GM12892 (cell line): ENCODE measurements at places on chromosomes 16 and 17.

GRCh38 chr17:73302189-73302588 lies 9.6 kb downstream of the CDC42EP4 start:
- no peak for DNase-seq

DNA sequence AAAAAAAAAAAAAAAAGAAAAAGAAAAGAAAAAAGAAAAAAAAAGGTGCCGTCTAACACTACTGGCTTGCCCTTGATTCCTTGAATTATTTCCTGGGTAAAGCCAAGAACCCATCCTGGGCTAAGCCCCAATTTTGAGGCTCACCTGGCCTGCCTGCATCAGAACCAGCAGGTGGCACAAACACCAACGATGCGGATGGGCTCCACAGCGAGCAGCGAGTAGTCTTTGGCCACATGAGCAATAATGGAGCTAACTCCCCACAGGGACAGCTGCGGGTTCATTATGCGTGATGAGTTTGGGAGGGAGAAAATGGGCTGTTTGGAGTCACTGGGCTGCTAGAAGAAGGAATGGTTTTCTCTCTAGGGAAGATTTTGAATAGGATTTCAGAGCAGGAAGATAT lies 91.1 kb downstream of the ASIC2 start:
- DNase-seq = no peak

DNA sequence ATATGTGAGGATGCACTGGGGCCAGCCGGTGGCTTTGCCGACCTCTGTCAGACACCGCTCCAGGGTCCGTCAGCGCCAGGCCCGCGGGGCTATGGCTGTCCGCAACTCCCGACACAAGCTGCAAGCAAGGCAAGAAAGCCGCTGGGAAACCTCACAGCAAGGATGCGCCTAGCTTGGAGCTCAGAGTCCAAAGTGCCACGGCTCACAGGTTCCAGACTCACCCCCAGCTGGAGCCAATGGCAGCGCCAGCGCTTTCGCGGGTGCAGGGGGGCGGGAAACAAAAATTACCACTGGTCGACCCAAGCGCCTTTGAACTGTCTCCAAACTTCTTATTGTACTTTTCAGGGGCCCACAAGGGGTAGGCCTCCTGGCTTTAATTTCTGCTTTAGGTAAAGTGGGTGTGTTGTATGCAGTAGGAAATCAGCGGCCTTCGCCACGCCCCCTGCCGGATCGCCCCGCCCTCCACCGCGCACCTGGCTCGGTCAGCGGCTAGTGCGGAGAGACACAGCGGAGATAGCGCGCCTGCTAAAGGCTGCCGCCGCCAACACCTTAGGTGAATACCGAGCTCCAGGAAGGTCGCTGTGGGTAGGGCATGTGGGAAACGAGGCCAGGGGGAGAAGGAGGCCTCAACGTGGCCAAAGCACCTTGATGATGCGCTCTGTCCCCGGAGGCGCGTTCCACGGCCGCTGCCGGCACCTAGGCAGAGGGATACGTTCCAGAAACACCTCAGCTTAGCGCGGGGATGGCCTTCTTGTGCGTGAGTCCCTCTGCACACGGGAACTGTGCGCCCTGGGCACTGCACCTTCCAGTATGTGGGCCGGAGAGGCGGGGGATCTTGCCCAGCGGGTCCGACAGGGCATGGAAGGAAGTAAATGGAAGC lies 61.0 kb upstream of the RBL2 start:
- DNase-seq = no peak

DNA sequence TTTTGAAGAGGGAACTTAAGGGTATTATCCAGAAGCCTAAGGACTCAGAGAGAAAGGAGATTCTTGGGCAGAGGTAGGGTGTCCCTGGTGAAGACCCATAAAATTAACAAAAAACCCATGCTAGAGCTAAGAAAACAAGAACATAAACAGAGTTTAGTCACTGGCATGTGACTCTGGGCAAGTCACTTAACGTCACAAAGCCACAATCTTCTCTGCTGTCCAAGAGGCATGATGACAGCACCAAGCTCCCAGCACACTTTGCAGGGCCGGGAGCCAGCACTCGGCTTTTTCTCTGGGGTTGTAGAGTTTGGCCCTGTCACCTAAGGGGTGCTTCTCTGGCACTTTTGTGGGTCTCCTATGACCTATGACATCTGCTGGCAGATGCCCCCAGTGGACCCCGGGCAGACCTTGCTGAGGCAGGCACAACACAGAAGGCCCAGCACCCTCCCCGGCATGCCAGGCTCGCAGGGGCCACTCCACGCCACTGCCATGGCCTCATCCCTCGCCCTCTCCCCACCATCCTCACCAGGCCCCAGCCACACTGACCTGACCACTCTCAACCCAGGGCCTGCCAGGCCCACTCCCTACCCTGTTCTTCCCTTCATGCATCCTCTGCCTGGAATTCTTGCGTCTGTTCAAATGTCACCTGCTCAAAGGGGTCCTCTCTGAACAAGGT lies 69.8 kb downstream of the DYNLRB2 start:
- no peak for DNase-seq

DNA sequence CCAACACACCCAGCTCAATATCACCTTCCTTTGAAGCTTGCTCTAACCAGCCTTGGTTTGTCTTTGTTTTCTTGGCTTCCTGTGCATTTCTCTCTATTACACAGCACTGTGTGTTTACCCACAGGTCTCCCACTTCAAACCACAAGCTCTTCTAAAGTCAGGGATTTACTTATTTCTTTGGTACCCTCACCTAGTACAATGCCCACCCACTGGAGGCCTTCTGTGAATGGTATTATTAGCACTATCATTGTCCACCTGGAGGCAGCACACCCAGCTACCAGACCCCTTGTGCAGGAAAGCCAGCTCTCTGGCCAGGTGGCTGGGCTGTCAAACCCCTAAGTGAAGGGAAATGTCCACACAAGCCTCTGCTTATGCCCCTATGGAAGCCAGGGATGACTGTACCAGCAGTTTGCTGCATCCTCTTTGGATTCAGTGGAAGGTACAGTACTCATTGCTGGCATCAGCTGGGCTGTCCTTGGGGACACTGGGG lies 9.4 kb upstream of the TOP2A start:
- no peak for DNase-seq

GRCh38 chr16:85350146-85350728 lies 238.0 kb upstream of the CIBAR2 start:
- DNase-seq = no peak

DNA sequence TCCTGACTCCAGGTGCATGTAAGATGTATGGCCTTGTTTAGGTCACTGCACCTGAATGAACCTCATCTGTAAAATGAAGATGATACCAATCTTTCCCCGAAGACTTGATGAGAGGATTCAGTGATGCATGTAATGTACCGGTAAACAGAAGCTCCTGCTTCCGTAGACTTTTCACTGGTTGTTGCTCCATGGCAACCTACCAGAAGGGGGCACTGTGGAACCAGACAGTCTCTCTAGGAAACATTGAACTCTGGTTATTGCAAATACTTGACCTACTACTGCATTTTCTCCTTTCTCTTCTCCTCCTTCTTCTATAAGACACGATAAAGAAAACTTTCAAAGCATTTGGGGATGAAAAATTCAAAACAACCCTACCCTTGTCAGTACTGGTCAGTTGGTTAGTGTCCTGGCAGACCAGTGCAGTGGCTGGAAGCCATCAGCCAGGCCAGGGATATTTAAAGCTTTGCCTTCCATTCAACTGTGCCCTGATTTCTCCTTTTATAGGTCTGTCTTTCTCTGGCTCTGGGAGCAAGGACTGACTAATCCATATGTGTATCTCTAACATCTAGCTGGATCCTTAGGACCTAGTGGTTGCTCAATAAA lies 667.4 kb upstream of the SALL1 start:
- DNase-seq = no peak

DNA sequence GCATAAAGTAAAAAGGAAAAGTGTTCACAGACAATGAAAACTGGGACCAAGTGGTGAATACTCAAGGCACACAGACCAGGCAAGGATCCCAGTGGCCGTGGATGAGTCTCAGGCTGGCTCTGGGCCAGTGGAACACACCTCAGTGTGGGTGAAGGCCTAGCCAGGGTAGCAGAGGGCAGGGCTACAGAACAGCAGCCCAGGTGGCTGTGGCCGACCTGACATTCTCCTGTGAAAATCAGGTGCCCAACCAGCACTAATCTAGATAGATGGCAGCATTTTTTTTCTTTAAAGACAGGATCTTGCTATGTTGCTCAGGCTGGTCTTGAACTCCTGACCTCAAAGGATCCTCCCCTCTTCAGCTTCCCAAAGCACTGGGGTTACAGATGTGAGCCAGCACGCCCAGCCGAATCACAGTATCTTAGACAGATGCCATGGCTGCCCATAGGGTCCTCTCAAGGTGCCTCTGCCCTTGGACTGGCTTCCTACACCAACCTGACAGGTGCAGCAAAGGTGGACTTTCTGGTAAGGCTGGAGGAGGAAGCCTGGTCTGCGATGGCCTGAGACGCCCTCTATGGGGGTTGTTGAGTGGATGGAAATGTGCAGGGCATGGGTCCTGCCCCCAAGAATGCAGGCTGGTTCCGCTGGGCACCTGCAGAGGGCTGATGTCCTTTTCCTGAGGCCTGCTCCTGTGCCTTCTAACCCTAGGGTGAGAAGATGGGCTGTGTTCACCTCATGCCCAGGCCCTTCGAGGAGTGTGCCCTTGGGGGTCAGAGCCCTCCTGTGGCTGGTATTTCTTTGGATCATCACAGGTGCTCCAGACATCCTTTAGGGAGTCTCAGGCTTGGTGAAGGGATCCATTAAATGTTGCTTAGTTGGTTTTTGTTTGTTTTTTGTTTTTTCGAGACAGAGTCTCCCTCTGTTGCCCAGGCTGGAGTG lies 3.8 kb upstream of the P4HB start:
- DNase-seq = no peak

DNA sequence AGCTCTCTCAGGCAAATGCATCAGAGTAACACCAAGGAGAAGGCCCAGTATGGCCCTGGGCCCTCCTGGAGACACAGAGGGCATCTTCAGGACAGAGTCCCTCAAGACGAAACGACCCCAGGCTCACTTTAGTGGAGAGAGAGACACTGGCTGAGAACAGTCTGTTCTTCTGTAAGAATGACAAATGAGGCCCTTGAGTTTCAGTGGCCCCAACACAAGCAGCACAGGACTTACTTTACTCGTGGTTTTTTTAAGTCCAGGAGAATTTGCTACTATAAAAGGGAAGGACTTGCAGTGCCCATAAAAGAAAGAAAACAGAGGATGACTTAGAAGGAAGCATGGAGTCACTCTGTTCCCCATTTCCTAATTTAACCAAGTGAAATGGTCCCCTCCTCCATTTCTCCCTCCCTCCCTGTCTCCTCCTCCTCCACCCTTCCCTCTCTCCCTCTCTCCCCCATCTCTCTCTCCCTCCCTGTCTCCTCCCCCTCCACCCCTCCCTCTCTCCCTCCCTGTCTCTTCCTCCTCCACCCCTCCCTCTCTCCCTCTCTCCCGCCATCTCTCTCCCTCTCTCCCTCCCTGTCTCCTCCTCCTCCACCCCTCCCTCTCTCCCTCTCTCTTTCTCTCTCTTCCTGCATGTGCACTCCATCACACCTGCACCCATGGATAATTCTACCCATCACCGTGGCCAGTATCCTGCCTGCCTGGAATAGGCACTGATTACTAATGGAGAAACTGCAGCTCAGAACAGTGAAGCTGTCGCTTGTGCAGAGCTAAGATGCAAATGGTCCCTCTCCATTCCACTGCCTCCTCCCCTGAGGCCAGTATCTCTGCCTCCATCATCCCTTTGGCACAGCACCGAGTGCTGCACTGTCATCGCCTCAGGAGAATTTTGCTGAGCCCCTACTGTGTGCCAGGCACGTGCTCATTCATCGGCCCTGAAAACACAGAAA lies 47.3 kb upstream of the RBFOX3 start:
- no peak for DNase-seq

GRCh38 chr16:27286451-27286850 lies 17.9 kb upstream of the NSMCE1 start:
- no peak for DNase-seq

DNA sequence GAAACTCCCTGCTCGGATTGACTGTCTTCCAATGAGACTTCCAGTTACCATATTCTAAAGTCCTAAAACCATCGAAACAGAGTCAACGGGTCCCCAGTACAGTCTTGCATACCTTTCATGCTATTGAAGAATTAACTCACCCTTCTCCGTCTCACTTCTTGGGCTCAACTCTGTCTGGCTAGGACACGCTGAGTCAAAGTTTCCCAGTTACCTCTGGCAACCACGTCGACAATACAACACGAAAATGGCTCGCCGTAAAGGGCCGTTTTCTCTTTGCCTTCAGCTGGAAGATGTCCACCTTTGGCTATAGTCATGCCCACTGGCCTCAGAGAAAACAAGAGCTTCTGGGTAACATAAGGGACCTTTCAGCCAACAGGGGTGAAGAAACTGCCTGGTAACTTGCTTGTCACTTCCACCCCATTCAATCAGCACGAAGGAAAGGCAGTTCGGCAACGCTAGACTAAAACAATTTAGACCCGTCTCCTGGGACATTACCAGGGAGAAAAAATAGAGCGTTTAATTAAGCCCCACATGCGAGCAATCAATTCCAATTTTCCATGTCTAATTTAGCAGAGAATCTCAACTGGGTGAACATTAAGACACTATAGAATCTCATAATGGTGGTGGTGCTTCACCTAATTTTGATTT lies 21.5 kb downstream of the KCNG4 start:
- DNase-seq = no peak

- no peak for DNase-seq
Measured at GRCh38 chr16:70800311-70800710, 647 bp downstream of the VAC14 start.

GRCh38 chr17:9023392-9024218 lies 2.3 kb downstream of the NTN1 start:
- no peak for DNase-seq

- DNase-seq = no peak
Measured at GRCh38 chr17:60594734-60595133, 5.3 kb upstream of the PPM1D start.

GRCh38 chr17:42182927-42183734 lies 2.1 kb downstream of the HCRT start:
- DNase-seq = no peak

- no peak for DNase-seq
Measured at GRCh38 chr17:64016231-64016784, 4.1 kb downstream of the ICAM2 start.

DNA sequence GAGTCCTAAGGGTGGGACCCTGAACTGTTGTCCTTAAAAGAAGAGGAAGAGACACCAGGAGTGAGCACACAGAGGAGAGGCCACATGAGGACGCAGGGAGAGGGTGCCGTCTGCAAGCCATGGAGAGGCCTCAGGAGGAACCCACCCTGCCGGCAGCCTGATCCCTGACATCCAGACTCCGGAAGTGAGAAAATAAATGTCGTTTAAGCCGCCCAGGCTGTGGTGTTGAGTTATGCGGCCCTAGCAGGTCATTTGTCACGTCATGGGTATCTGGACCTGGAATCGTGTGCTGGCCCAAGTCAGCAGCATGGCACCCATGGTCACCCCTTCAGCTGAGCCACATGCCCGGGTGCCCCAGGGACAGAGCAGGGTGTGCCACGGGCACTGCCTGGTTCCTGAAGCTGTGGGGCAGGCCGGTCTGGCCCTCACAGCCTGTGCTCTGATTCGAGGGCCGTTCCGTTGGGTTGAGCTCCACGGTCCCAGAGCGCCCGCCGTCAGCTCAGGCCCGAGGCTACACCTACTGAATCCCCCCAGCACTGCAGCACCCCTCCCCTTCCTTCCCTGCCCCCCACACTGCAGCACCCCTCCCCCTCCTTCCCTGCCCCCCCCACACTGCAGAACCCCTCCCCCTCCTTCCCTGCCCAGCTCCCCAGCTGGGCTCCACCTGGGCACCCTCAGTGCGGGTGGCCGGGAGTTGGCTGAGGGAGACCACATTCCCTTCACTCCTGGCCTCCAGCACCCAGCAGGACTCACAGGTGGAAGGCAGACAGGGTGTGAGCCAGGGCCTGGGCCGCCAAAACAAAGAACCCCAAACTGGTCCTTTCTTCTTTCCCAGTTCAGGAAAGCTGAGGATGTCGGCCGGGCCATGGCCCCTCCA lies 2.7 kb upstream of the CCDC57 start:
- DNase-seq = no peak

- DNase-seq = no peak
Measured at GRCh38 chr16:70779361-70779760, 21.6 kb downstream of the VAC14 start.
